Mesenteric fat pad (tissue), 1 donor: ENCODE measurements at places on chromosomes 4 and X. TPM values are rescaled to one million over a fixed set of nuclear protein-coding genes. Genes with fewer than 3 reads are reported as not detected.

Gene SOD3
- 128 TPM for total RNA-seq

Gene ADAM29
- total RNA-seq = not detected

Gene KLHL2
- 30.8 TPM for total RNA-seq

Gene PAGE5
- total RNA-seq = not detected

Gene MPP1
- 85.1 TPM for total RNA-seq

Gene F9
- total RNA-seq = not detected

Gene SFRP2
- 38.2 TPM for total RNA-seq

Gene UPF3B
- total RNA-seq = 4.8 TPM

Gene MXRA5
- total RNA-seq = 3.5 TPM

Gene ALB
- total RNA-seq = 0.48 TPM

Gene CXCL11
- total RNA-seq = not detected

Gene PAK3
- 1.3 TPM for total RNA-seq

Gene CSAG1
- total RNA-seq = not detected

Gene SATL1
- not detected for total RNA-seq

Gene MAPK10
- 38.9 TPM for total RNA-seq

Gene TLR7
- total RNA-seq = 2.0 TPM

Gene MAGEB2
- total RNA-seq = not detected

Gene TLR1
- total RNA-seq = 25.4 TPM

Gene CRMP1
- 0.16 TPM for total RNA-seq

Gene EDA
- 3.1 TPM for total RNA-seq

Gene ACE2
- total RNA-seq = 6.2 TPM

Gene UTP3
- total RNA-seq = 26.1 TPM

Gene BMP3
- total RNA-seq = not detected

Gene HHIP
- 0.06 TPM for total RNA-seq

Gene FAM184B
- total RNA-seq = not detected

Gene UCHL1
- 191 TPM for total RNA-seq

Gene GSTCD
- total RNA-seq = 6.6 TPM

Gene PDK3
- total RNA-seq = 8.5 TPM

Gene F8A3
- 19.4 TPM for total RNA-seq

Gene LGI2
- 6.1 TPM for total RNA-seq

Gene MAGEH1
- total RNA-seq = 19.1 TPM

Gene LRIT3
- total RNA-seq = 0.16 TPM

Gene CFP
- 11.8 TPM for total RNA-seq

Gene DYNLT3
- total RNA-seq = 30.0 TPM

Gene BEND2
- total RNA-seq = not detected

Gene CXorf38
- total RNA-seq = 14.0 TPM

Gene GSX2
- total RNA-seq = not detected

Gene COL25A1
- 6.6 TPM for total RNA-seq

Gene GUCY1B1
- total RNA-seq = 5.0 TPM

Gene NDST3
- total RNA-seq = not detected

Gene HTR2C
- not detected for total RNA-seq

Gene TDO2
- not detected for total RNA-seq

Gene WWC2
- total RNA-seq = 37.6 TPM
